KG1 (cell line): ENCODE measurements at places on chromosomes 4 and X.

GRCh38 chr4:144179152-144179739 lies 38.7 kb upstream of the GYPA start:
- no peak for DNase-seq

GRCh38 chr4:67104145-67104544 lies 441.2 kb downstream of the CENPC start:
- DNase-seq, result no peak

GRCh38 chr4:147370473-147370872 lies 110.4 kb upstream of the EDNRA start:
- DNase-seq, result no peak

DNA sequence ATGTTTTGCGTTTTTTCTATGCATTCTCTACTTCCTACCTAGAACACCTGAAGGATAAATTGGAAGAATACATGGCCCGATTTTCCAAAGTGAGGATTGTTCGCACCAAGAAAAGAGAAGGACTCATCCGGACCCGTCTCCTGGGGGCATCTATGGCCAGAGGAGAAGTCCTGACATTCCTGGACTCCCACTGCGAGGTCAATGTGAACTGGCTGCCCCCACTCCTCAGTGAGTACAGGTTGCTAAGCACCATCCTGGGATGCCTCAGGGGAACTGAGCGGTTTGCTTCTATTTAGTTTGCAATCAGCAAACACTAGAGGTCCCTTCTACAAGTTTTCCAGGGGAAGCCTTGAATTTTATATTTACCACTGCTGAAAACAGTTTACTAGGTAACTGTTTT lies 359.3 kb upstream of the GALNT7 start:
- no peak for DNase-seq
